ENCODE measurements at places on chromosomes 1 and 21.

GRCh38 chr1:225923381-225923691 lies 714 bp downstream of the PYCR2 start:
- DNase-seq = no peak

DNA sequence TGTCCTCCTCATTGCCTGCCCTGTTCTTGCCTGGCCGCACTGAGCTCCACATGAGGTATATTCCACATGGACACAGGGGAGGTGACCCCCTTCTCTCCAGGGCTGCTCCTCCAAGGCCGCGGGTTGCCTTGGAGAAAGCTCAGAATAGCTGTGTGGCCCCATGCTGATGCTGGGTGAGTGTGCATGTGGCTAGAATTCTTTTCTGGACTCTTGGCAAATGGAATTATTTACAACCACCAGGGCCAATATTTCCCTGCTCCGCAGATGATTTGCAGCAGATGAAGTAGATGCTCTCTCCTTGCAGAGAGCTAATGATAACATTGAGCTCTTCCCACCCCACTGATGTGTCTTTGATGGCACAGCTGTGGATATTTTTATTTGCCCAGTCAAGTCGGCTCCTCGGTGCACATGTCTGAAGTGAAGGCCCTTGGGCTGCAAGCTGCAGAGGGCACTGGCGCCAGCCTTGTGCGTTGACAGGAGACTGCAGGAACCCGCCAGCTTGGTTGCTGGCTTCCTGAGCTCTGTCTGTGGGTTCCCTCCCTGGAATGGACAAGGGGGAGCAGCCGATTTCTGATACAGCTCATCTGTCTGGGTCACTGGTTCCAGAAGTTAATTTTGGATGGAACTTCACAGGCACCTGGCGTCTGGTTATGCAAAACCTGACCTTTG lies 404.7 kb upstream of the VAMP3 start:
- no peak for DNase-seq

- DNase-seq = peak; percentile 23
These were observed 144.5 kb downstream of the TTLL7 start for GRCh38 chr1:83854456-83854855.

GRCh38 chr1:15876357-15877055 lies 29.0 kb downstream of the SPEN start:
- no peak for DNase-seq

DNA sequence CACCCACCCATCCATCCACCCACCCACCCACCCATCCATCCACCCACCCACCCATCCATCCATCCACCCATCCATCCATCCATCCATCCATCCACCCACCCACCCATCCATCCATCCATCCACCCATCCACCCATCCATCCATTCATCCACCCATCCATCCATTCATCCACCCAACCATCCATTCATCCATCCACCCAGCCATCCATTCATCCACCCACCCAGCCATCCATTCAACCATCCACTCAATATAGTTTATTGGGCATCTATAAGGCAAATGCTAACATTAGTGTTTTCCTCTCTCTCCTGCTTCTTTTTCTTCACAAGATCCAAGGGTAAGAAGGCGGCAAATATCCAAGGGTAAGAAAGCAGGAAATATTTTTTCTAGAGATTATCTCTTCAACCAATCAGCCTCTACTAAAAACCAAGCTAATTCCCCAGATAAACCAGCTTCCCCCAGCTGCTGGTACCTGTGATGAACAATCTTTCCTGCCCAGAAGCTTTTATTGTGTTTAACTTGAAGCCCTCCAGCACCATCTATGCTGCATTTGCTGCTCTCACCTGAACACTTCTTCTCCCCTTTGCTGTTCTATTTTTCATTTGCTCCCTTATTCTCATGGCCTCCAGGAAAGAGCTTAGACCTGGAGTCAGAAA lies 22.6 kb upstream of the ATP2B4 start:
- DNase-seq = no peak

GRCh38 chr21:42413093-42413492 lies 9.4 kb downstream of the UBASH3A start:
- DNase-seq = no peak

GRCh38 chr21:43895196-43895595 lies 30.2 kb downstream of the AGPAT3 start:
- no peak for DNase-seq

DNA sequence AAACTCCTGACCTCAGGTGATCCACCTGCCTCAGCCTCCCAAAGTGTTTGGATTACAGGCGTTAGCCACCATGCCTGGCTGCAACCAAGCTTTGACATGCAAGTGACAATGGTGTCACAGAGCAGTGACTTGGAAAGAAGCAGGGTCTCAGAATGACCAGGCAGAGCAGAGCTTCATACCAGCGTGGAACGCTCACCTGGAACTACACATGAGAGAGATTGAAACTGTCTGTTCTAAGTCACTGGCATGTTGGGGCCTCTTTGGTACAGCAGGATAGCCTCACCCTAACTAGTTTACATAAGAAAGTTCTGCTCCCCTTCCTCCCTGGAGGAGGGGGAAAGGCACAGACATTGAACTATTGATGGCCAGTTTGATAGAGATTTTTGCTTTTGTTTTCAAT lies 47.5 kb upstream of the ITPKB start:
- no peak for DNase-seq

DNA sequence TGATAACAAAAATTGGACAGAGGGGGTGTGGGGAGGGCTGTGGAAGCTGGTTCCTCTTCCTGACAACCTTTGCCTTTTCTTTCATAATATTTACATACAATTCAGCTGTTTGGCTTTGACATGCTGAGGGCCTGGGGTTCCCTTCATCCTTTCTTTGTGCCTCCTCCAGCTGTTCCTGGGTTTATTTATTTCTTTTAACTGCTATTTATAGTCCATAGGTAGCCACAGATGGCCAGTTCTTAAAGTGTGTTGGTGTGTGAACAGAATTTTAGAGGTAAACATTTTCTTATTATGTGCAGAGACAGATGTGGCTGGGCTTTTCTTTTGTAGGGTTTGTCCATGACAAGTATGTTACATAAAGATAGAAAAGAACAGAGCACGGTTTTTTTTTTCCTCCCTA lies 34.1 kb upstream of the CNIH3 start:
- no peak for DNase-seq

DNA sequence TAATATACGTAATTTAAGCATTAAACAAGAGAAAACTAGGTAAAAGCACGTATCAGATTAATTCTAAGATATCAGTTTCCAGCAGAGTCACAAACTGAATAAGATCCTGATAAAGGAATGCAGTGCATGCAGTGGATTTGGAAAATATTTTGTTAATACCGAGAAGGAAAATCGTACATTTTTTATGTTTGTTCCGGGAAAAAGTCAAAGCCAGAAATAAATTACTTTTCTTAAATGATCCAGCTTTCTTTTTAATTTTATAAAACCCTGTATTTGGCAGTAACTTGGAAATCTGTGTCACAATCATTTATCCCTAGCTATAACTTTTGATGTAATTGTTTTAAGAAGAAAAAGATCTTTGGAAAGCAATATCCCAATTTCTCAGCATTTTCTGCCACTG lies 955 bp downstream of the PALMD start:
- DNase-seq = no peak

DNA sequence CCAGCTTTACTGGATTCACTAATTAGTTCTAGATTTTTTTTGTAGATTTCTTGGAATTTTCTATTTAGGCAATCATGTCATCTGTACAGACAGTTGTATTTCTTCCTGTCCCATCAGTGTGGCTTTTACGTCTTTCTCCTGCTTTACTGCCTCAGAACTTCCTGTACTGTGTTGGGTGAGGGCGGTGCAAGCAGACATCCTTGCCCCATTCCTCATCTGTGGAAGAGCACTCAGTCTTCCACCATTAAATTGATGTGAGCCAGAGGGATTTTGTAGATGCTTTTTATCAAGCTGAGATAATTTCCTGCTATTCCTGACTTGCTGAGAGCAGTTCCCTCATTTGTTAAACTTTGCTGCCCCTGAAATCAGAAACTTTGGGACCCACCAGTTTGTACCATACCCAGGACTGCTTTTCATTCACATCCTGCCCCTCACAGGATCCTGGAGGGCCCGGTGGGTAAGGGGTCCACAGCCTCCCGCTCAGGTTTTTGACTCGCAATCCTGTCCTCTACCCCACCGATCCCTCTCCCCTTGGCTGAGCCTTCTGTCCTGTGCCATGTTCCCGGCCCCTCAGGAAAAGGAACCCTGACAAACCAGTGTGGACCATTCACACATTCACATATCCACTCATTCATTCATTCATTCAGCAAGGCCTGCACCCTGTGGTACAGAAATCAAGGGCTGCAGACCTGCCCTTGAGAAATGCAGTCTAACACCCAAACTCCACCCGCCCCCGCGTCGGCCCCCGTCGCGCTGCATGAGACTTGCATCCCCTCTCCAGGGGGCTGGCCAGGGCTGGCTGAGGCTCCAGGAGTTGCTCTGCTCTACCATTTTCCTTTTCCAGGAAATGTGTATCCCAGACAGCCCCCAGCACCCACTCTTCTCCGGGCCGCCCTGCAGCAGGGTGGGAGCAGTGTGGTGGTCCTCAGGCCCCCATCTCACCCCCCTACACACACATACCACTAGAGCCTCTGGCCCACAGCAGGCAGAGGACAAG lies 246.5 kb upstream of the VAMP3 start:
- no peak for DNase-seq

- no peak for DNase-seq
These were observed 73.8 kb upstream of the ZNF281 start for GRCh38 chr1:200483491-200484143.

DNA sequence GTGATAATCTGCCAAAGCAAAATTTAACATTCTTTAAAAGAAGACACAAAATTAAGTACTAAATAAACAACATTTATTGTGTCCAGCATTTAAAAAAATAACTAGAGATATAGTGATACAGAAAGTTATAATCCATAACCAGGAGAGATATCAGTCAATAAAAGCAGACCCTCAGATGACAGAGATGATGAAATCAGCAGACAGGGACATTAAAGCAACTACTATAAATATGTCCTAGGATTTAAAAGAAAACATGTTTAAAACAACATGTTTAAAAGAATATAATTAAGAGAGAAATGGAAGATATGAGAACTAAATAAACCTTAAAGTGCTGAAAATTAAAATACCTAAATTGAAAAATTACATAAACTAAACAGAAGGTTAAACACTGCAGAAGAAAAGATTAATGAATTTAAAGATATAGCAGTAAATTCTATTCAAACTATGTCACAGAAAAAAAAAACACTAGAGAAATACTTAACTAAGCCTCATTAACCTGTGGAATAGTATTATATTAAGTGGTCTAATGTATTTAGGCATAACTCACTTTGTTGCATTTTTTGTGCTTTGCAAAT lies 261.2 kb upstream of the NR5A2 start:
- DNase-seq = no peak

GRCh38 chr1:185645686-185646085 lies 88.5 kb upstream of the HMCN1 start:
- DNase-seq = no peak

GRCh38 chr1:95437011-95437410 lies 203.0 kb downstream of the RWDD3 start:
- DNase-seq = no peak

GRCh38 chr1:90952906-90953305 lies 68.9 kb downstream of the ZNF644 start:
- no peak for DNase-seq

GRCh38 chr1:198318085-198318484 lies 161.3 kb downstream of the NEK7 start:
- no peak for DNase-seq

GRCh38 chr1:29687166-29687565 lies 450.8 kb downstream of the PTPRU start:
- DNase-seq = no peak

- no peak for DNase-seq
These were observed 396.0 kb downstream of the LRRIQ3 start for GRCh38 chr1:73801912-73802429.

- DNase-seq = no peak
These were observed 13.2 kb upstream of the EXO5 start for GRCh38 chr1:40495315-40495903.

GRCh38 chr1:40736085-40736531 lies 44.6 kb downstream of the NFYC start:
- DNase-seq = no peak

DNA sequence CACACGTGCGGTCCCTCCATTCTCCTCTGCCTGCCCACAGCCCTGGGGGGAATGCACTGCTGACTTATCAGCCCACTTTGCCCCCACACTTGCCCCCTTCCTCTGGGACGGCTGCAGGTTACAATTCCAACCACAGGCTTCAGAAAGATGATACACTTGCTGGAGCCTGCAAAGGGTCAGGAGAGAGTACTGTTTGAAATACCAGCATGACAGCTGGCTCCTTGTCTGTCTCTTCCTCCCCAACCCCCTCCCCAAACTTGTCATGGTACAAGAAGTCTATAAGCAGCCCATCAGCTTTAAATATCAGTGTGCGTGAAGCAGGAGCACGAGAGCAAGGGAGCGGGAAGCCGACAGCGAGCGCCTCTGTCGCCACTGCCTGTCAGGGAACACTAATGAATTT lies 62.4 kb downstream of the ERI3 start:
- no peak for DNase-seq

GRCh38 chr1:224502459-224503160 lies 68.0 kb upstream of the WDR26 start:
- peak; percentile 90 for DNase-seq

DNA sequence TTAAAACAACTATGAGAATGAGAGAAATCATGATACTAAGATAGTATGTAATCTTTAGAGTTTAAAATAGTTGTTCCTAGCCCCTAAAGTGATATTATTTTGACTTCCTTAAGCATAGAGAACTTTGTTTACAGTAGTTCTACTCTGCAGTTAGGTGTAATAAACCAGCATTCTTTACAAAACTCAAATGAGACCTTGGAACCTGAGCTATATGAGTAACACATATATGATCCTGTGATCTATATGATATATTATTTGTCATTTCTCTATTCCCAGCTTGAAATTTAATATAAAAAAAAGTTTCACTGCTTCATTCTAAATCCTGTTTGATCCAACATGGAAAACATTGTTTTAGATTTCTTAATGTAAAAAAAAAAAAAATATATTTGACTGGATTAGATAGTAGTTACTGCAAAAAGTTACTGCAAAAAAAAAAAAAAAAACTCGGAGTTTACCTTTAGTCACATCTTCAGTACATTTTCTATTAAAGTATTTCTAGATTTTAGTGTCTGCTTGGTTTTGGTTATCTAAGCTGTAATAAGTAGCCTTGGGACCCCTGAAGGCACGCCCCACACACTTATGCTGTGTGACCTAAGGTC lies 463.8 kb downstream of the USP25 start:
- no peak for DNase-seq

DNA sequence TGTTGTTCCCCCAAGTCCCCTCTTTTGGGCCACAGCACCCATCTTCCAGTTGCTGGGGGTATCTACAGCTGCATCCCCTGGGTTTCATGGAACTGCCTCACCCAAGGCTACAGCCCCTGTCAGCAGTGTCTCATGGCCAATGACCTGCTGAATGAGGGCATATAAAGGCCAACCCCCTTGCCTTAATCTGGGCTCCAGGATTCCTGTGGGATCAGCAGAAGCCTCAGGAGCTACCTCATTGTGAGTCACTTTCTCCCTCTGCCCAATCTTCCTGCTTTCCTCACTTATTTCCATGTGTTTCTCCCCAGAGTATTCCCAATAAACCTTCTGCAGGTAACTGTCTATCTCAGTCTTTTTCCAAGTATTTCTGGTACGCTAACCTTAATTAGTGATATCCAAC lies 37.3 kb upstream of the SYT14 start:
- no peak for DNase-seq

GRCh38 chr1:209875515-209875914 lies 47.7 kb downstream of the UTP25 start:
- peak; percentile 90 for DNase-seq

Measured in NCI-H1694 treated with DMSO at 0.1 percent for 48 hours (cell line).